ENCODE measurements at places on chromosomes 2 and 18. TPM values are rescaled to one million over a fixed set of nuclear protein-coding genes. Genes with fewer than 3 reads are reported as not detected.
A peak's percentile ranks its signal among the peaks of the same experiment; 100 is the strongest.

SP140 gene
- 0.41 TPM for total RNA-seq

RAB12 gene
- total RNA-seq, result 19.9 TPM

SERPINB12 gene
- total RNA-seq, result not detected

CNTNAP5 gene
- not detected for total RNA-seq

DNA sequence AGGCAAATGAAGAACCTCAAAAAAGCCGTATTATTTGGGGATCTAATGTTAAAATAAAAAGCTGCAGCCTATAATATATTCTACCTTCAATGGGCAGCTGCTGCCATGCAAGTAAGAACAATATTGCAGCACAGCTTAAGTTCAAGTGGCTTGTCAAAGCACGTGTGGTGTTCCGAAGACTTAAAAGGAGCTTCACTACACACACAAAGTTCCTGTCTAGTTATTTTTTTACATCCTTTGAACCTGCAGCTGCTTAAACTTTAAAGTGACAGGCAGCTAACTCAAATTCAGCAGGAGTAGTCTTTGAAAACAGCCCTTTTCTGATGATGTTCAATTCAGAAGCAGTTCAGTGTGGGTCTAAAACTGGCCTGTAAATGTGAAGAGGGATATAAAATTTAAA is 85.8 kb upstream of the XIRP2 start:
- DNase-seq, result no peak

GRCh38 chr18:63073481-63073880 is 246.1 kb downstream of the BCL2 start:
- no peak for DNase-seq

- no peak for DNase-seq
These were observed 71.0 kb upstream of the PPP1CB start for GRCh38 chr2:28680657-28681056.

- DNase-seq, result no peak
These were observed 132.5 kb upstream of the EPAS1 start for GRCh38 chr2:46164529-46165301.

DNA sequence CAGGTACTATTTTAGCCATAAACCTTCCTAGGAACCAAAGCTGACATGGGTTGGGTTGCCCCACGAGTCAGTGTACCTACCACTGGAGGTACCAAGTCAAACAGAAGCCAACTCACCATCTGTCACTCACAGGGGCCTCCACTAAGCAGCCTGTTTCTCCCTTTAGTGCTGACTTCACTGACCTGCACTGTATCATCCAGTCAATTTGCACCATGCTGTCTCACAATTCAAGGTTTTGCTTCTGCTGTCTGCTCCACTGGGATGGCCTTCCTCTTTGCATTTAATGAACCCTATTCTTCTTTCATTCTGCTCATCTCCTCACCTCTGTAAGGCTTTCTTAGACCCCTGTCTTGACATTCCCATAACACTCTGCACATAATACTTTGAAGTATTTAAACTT is 47.2 kb downstream of the EIF2AK3 start:
- peak; percentile 30 for DNase-seq

- no peak for DNase-seq
These were observed 37.0 kb downstream of the SP100 start for GRCh38 chr2:230453006-230453405.

- no peak for DNase-seq
These were observed 1.2 kb downstream of the FN1 start for GRCh38 chr2:215434447-215435279.

DNA sequence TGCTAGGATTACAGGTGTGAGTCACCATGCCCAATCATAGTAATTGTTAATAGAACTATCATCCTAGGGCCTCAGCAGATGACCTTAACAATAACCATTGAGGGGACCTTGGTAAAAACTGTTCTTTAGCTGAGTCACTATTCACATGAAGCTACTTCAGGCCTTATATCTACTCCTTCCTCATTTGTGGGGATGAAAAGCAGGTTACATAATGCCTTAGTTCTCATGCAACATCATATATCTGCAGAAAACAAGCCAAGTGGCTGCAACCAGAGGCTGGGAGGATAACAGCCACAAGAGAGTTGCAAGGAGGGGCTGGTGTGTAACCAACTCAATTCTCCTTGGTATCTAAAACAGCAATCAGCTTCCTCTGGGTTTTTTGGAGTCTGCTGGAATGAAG is 445.4 kb downstream of the NBAS start:
- no peak for DNase-seq
